ENCODE measurements at places on chromosomes 3 and 15.

GRCh38 chr3:105927741-105928140 is 58.9 kb upstream of the CBLB start:
- no peak for DNase-seq

DNA sequence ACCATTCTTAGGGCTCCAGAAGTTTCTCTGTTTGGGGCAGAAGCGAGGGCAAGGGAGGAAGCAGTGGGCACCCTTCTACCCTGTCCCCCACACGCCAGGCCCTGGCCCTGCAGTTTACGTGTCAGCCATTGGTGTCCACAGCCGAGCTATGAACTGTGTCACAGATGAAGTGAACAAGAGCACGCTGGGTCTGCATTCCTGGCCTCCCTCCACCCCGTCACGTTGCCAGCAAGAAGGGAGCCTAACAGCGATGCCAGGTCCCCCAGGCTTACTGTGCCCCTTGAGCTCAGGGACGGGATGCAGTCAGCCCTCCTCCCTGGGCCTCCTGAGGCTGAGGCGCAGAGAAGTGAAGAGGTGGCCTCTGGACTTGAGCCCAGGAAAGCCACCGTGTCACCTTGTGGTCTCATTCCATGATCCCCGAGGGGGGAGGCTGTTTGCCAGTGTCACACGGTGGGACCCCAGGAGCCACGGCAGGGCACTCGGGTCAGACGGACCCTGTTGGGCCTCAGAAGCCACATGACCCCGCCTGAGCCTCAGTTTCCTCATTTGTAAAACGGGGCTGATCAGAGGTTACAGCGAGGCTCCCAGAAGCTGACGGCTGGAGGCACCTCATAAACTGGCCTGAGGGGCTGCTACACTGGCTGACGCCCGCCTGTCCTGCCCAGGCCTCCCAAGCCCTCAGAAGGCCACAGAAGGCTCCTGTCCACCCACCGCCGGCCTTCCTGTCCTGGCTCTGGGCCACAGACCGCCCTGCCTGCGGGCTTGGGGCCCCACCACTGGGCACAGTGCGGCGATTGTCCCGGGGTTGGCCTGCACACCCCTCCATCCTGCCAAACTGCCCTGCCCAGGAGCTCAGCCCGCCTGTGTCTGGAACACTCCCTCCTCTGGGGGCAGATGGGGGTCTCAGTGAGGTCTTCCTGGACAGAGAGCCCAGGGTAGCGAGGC is 18.6 kb downstream of the IQSEC1 start:
- DNase-seq = no peak

DNA sequence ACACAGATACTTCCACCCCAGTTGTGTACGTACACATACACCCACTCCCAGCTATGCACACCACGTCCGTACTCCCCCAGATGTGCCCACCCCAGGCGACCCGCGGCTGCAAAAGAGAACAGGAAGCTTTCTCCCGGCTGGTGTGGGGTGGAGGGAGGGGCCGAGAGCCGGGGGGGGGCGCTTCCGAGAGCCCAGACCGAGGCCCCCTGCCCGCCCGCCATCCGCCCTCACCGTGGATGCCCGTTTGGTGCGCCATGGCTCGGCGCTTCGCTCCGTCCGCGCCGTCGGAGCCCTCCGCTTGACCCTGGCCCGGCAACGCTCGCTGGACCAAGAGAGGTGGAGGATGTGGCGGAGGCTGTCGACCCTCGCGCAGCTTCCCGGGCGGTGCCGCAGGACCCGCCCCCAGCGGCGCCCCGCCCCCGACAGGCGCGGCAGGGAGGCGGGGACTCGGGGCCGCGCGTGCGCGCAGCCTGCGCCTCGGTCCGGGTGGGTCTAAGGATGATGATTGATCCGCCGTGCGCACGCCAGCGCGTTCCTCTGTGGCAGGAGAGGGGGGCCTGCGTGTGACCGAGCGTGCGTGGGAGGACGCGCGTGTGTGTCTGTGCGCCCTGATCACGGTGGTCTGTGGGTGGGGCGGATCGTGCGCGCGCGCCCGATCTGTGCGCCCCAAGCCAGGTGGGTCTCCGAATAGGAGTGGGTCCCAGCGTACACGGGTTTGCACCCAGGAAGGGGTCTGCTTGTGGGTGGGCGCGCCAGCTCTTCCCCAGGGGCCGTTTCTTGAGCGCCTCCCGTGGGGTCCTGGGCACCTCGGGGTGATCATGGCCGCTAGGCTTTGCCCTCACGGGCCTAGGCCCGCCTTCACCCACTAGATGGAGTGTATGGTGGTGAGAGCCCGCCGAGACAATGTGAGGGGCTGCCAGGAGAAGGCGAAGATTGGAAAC is at the start of gene TWF2:
Gene TWF2, minus strand, starts transcription at position 398 of the 941 bp plus-strand sequence. Its CDS starts 142 bp downstream, at position 256.
- DNase-seq = no peak

GRCh38 chr15:66968806-66969596 is 96.4 kb upstream of the SMAD3 start:
- no peak for DNase-seq

- no peak for DNase-seq
These were observed 19.1 kb downstream of the HSPBAP1 start for GRCh38 chr3:122774564-122774963.

- no peak for DNase-seq
These were observed 301.2 kb downstream of the OXSM start for GRCh38 chr3:26091096-26091495.

DNA sequence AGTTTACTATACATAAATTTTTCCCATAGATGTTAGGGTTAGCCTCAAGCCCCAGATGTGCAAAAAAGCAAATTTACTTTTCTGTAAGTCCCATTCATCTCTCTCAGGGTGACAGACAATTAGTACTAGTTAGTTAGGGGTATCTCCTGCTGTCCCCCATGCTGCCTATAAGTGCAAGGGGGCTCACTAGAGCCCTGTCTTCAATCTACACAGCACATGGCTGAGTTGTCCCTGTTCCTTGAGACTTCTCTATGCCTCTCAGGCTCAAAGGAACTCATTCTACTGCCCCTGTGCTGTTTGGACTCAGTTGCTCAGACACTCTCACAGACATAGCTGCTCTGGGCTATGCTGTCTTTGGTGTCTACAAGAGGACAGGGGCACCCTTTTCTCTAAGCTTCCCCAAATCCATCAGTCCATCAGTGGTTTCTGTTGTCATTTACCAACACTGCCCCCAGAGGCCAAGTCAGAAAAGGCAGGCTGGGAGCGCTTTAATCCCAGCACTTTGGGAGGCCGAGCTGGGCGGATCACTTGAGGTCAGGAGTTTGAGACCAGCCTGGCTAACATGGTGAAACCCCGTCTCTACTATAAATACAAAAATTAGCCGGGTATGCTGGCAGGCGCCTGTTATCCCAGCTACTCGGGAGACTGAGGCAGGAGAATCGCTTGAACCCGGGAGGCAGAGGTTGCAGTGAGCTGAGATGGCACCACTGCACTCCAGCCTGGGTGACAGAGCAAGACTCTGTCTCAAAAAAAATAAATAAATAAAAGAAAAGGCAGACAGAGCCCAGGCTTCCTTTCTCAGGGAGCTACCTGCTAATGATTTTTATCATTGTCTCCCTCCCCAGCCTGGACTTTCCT is 31.4 kb upstream of the PRTG start:
- no peak for DNase-seq

DNA sequence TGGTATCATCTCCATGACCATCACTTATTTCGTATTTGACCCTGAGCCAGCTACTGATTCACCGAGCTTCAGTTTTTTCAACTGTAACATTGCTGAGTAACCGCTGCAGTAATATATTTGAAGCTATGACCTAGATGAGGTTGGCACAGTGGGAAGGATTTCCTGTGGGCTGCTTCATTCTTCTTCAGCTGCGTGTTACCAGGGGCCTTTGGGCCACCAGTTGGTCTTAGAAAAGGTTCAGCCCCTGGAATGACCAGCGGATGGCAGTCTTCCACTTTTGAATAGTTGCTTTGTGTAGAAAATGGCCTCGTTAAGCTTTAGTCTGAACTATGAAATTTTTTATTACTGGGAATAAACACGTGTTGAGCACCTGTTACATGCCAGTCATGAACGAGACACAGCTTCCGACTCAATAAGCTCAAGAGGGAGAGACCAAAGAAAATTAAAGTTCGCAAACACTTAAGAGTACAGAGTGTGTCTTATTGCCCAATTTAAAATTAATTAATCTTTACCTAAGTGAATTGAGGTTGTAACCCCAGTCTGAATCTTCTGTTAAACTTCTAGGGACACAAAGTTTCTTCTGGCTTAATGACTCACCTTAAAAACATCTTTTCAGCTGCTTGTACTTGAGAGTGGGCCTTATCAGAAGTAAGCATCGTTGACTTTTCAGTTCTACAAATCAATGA is 57.6 kb upstream of the NR2E3 start:
- DNase-seq = peak; percentile 10

DNA sequence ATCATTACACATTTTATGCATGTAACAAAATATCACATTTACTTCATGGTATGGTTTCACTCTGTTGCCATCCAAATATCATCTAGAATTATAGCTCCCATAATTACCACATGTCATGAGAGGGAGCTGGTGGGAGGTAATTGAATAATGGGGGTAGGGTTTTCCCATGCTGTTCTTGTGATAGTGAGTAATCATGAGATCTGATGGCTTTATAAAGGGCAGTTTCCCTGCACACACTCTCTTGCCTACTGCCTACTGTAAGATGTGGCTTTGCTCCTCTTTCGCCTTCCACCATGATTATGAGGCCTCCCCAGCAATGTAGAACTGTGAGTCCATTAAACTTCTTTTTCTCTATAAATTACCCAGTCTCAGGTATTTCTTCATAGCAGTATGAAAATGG is 123.4 kb downstream of the SATB1 start:
- no peak for DNase-seq

GRCh38 chr15:43941555-43941954 is 114.8 kb downstream of the WDR76 start:
- no peak for DNase-seq
